ENCODE measurements at places on chromosomes 7 and 10. TPM values are rescaled to one million over a fixed set of nuclear protein-coding genes. Genes with fewer than 3 reads are reported as not detected.

DNA sequence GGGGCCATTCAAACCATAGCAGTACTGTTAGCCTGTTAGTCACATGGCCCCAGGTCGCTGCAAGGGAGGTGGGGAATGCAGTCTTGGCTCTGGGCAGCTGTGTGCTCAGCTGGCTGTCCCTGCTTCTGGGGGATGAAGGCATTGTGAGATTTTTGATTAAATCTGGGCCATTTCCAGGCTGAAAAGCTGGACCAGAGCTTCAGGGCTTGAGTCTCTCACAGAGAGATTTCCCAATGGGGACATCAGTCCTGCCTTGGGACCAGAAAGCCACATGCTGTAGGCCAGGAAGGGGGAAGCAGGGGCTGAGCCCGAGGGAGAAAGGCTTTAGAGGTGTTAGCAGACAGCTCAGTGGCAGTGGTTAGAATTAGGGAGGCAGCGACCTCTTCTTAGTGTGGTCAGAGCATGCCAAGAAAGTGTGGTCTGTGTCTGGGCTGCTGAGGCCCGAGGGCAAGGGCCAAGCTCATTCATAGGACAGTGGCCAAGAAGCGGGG is 33.6 kb downstream of the PALD1 start:
- no peak for DNase-seq
- peaks cover 26% of the 10 kb centered on the region for H3K27me3 ChIP-seq
- no peaks in the 10 kb centered on the region for H3K36me3 ChIP-seq
- peaks cover 2% of the 10 kb centered on the region for H3K4me1 ChIP-seq
- H3K4me3 ChIP-seq = no peak overlapping the region

DNA sequence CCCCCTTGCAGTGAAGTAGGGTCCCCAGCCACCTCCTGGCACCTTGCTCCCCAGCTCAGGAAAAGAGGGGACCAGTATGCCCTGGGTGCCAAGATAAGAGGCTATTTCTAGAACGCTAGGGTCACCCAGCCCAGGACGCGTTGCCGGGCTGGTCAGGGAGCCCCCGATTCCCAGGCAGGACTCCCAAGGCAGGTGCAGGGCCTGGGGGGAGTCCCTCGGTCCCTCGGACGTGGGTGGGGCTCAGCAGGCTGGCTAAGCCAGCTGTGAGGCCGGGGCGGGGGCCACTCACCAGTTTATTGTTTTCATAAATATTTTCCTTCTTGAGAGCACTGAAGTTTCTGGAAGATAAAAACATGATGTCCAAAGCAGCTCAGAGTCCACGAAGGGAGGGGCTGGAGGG is 9.3 kb downstream of the MICALL2 start:
- no peak overlapping the region for H3K27ac ChIP-seq
- no peak overlapping the region for H3K4me3 ChIP-seq
- DNase-seq = no peak
- H3K27me3 ChIP-seq = no peaks in the 10 kb centered on the region

GRCh38 chr7:14734839-14735321 is 167.7 kb downstream of the DGKB start:
- DNase-seq = no peak
- peaks cover 3% of the 10 kb centered on the region for H3K4me1 ChIP-seq
- H3K27ac ChIP-seq = no peak overlapping the region
- no peak overlapping the region for H3K4me3 ChIP-seq
- no peaks in the 10 kb centered on the region for H3K36me3 ChIP-seq

Gene ADCYAP1R1
- not detected for total RNA-seq

Gene GRID1
- total RNA-seq = not detected

GRCh38 chr10:4013651-4014121 is 228.7 kb upstream of the KLF6 start:
- no peak overlapping the region for H3K27ac ChIP-seq
- H3K4me1 ChIP-seq = peaks cover 17% of the 10 kb centered on the region
- no peak overlapping the region for H3K4me3 ChIP-seq
- H3K36me3 ChIP-seq = no peaks in the 10 kb centered on the region

- no peak overlapping the region for H3K4me3 ChIP-seq
- no peaks in the 10 kb centered on the region for H3K36me3 ChIP-seq
These were observed 141.6 kb downstream of the ADARB2 start for GRCh38 chr10:1595726-1596125.

Gene IFIT3
- total RNA-seq = 74.5 TPM

Gene BHLHA15
- total RNA-seq = 0.43 TPM

DNA sequence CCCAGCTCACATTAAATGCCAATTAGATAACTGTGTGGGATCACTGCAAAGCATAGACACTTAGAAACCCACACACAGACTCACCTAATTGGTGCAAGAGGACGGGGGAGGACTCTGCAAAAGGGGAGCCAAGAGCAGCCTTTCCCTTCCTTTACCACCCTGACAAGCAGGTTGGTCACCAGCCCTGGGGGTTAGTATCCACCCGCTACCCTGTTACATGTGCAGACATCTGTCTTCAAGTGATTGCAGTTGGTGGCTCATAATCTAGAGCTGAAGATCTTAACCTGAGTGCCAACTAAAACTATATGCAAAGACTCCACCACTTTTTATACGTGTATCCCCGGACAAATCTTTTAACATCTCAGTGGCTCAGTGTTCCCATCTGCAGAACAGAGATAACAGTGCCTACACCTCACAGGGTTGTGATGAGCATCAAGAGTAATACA is 56.9 kb downstream of the SORBS1 start:
- no peaks in the 10 kb centered on the region for H3K4me1 ChIP-seq
- H3K27ac ChIP-seq = no peak overlapping the region
- no peak for DNase-seq
- H3K36me3 ChIP-seq = no peaks in the 10 kb centered on the region

Gene PDZD7
- total RNA-seq = 1.9 TPM

DNA sequence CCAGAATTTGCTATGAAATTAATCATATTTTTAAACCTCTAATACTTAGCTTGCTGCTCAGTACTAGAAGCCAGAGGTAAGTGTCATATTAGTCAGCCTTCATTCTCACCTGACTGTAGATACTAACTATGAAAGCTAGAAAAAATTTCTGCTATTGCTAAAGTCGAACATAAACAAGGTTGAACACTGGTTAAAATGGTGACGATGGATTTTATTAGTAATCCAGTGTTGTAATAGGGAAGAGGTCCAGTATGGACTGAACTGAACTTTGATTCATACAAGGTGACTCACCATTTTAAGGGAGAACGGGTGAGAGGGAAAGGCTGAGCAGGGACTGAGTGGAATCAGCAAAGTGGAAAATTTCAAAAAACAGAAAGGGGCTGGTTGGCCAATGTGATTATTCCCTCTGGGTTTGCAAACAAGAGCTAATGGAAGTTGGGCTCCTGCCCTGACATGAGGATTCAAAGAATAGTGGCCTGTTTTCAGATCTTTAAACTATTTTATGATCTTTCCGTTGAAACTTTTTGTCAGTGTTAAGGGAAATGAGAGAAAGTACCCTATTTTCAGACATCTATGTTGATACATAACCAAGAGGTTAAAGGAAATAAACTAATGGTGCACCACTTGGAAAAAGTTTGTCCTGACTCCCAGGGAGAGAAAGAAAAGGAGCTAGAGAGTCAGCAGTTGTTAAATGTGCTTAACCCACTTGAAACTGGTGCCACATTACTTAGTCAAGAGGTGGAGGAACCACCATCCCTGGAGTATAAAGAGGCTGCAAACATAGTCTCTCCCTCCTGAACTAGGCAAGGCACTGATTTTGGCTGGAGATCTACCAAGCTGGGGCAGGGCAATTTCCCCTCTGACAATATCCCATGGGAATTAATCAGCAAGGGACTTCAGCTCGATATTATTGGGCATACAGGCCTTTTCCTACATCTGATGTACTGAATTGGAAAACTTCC is 15.3 kb upstream of the AKR1C1 start:
- H3K36me3 ChIP-seq = no peaks in the 10 kb centered on the region
- H3K4me1 ChIP-seq = no peaks in the 10 kb centered on the region
- H3K27me3 ChIP-seq = no peaks in the 10 kb centered on the region
- DNase-seq = no peak

- H3K4me1 ChIP-seq = no peaks in the 10 kb centered on the region
- DNase-seq = no peak
- no peak overlapping the region for H3K4me3 ChIP-seq
- peaks cover 11% of the 10 kb centered on the region for H3K27me3 ChIP-seq
- no peak overlapping the region for H3K27ac ChIP-seq
These were observed 14.4 kb upstream of the RBM20 start for GRCh38 chr10:110629680-110630191.

DNA sequence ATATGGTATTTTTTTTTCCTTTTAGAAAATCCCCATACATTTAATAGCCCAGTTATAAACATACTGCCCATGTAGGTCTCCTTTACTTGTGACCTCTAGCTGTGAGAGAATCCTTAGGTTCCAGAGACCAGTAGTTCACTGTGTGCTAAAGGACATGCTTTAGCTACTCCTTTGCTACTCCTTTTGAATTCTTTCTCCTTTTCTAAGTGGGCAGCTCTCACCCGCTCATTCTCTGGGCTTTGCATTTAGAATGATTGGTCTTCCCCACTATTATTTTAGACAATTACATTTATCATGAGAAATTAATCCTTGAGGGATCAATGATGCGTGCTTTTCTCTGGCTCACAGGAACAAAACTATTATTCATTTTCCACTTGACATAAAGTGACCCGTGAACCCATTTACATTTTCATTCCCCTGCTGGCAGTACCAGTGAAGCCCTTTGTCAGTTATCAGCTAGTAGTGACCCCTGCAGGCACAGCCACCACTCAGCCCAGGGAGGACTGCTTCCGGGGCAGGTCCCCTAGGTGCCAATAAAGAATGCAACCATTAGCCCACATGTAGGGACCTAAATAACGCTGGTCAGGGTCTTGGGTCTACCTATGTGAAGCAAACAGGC is 844.3 kb downstream of the CNTNAP2 start:
- no peak overlapping the region for H3K27ac ChIP-seq
- H3K4me3 ChIP-seq = no peak overlapping the region
- H3K4me1 ChIP-seq = no peaks in the 10 kb centered on the region

- peaks cover 8% of the 10 kb centered on the region for H3K27me3 ChIP-seq
- peaks cover 3% of the 10 kb centered on the region for H3K36me3 ChIP-seq
- H3K4me1 ChIP-seq = peaks cover 6% of the 10 kb centered on the region
- H3K27ac ChIP-seq = no peak overlapping the region
- peak; percentile 9 for DNase-seq
- no peak overlapping the region for H3K4me3 ChIP-seq
These were observed 60.9 kb upstream of the NKX6-2 start for GRCh38 chr10:132846631-132847415.

DNA sequence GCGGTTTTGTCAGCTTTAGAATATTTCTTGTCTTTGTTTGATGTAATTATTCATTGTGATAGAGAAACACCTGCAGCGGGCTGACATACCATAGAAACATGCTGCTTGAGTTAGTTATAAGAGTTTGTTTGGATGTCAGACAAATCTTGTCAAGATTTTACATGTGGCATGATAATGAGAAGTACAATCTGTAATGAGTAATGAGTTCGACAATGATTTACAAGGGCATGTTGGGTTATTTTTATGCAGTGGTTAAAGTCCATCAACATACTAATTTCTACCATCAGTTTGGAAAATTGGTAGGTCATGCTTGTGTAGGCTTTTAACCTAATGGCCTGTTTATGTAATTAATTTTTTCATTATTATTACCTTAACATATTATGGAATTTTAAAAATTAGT is 31.3 kb downstream of the FZD1 start:
- H3K4me1 ChIP-seq = no peaks in the 10 kb centered on the region
- H3K36me3 ChIP-seq = no peaks in the 10 kb centered on the region
- H3K4me3 ChIP-seq = no peak overlapping the region
- no peak for DNase-seq
- H3K27ac ChIP-seq = no peak overlapping the region
- no peaks in the 10 kb centered on the region for H3K27me3 ChIP-seq

DNA sequence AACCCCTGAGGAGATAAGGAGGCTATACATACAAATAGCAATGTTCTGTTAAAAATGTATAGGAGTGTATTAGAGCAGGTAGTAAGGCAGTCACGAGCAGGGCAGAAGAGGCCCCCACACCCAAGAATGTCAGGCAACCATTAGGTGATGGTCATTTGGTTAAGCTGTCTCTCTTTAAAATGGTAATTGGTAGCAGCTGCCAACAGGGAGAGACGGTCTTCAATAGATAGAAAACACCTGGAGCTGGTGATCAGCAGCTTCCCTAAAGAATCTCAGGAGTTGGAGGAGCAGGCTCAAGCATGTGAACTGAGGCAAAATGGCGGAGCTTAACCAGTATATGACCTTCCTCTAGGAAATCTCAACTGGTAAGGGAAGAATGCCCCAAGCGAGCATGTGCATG is 26.4 kb upstream of the HTR5A start:
- no peaks in the 10 kb centered on the region for H3K4me1 ChIP-seq
- no peaks in the 10 kb centered on the region for H3K36me3 ChIP-seq
- peaks cover 25% of the 10 kb centered on the region for H3K27me3 ChIP-seq
- no peak overlapping the region for H3K27ac ChIP-seq

- H3K36me3 ChIP-seq = no peaks in the 10 kb centered on the region
- no peak overlapping the region for H3K4me3 ChIP-seq
- no peak for DNase-seq
- no peaks in the 10 kb centered on the region for H3K27me3 ChIP-seq
- no peak overlapping the region for H3K27ac ChIP-seq
These were observed 29.9 kb downstream of the CDK14 start for GRCh38 chr7:90626013-90626412.

DNA sequence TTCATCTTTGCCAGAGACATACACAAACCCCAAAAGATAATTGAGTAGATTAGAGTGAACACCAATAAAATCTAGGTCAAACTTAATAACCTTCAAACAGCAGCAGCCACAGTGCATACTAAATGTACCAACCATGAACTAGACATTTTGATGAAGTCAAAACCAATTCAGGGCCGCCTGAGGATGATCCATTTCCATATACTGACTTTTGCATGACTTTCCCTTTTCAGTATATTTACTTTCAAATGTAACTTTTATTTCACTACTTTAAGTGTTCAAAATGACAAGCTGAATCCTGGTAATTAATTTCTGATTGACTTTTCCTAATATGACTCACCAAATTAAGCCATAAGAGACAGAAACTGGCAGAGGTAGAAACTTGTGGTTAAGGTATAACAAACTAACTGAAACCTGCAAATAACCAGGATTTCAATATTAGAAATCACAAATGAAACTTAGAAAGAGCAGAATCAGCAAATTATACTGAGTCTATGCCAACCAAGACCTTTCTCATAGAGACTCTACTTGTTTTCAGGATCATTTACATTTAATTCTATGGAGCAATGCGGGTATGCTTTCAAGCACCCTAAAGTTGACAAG is 171.9 kb upstream of the LRRN3 start:
- peaks cover 20% of the 10 kb centered on the region for H3K4me1 ChIP-seq
- no peak overlapping the region for H3K27ac ChIP-seq
- H3K27me3 ChIP-seq = no peaks in the 10 kb centered on the region
- H3K4me3 ChIP-seq = no peak overlapping the region
- DNase-seq = no peak

DNA sequence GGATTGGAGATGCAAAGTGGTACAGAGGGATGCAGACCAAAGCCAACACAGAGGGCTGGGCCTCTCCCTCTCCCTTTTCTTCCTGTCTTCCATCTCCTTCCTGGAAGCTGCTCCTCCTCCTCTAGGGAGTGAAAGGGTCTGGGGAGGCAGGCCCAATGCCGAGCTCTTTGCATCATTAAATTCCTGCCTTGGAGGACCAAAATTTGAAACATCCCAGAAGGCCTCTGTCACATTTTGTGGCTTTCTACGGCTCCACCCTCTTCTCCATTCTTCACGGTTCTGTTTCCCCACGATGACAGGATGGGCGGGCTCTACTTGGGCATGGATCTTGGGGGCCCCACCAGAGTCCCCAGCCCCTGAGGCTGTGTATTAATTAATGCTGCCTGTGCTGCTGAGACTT is 76.4 kb downstream of the NEURL1 start:
- no peaks in the 10 kb centered on the region for H3K4me1 ChIP-seq
- H3K36me3 ChIP-seq = no peaks in the 10 kb centered on the region
- H3K27ac ChIP-seq = no peak overlapping the region
- DNase-seq = no peak

- H3K4me3 ChIP-seq = no peak overlapping the region
- H3K4me1 ChIP-seq = peaks cover 27% of the 10 kb centered on the region
- peak overlapping the region; percentile 45 for H3K27ac ChIP-seq
- no peak for DNase-seq
- peaks cover 73% of the 10 kb centered on the region for H3K36me3 ChIP-seq
These were observed 31.6 kb downstream of the NCAPG2 start for GRCh38 chr7:158672975-158673374.

Gene TTYH3
- total RNA-seq = 9.7 TPM

Gene PILRB
- total RNA-seq = 39.8 TPM
